ENCODE measurements at places on chromosomes 3 and 15. TPM values are rescaled to one million over a fixed set of nuclear protein-coding genes. Genes with fewer than 3 reads are reported as not detected.

TMC3 gene
- total RNA-seq, result not detected

COL6A5 gene
- total RNA-seq, result 0.12 TPM

METTL6 gene
- 23.5 TPM for total RNA-seq

CPLX3 gene
- total RNA-seq, result not detected

NUDT16 gene
- total RNA-seq, result 11.0 TPM
